ENCODE measurements at places on chromosomes 11 and 22. TPM values are rescaled to one million over a fixed set of nuclear protein-coding genes. Genes with fewer than 3 reads are reported as not detected.

Gene MIOX
- not detected for total RNA-seq

Gene MS4A15
- total RNA-seq, result not detected

DNA sequence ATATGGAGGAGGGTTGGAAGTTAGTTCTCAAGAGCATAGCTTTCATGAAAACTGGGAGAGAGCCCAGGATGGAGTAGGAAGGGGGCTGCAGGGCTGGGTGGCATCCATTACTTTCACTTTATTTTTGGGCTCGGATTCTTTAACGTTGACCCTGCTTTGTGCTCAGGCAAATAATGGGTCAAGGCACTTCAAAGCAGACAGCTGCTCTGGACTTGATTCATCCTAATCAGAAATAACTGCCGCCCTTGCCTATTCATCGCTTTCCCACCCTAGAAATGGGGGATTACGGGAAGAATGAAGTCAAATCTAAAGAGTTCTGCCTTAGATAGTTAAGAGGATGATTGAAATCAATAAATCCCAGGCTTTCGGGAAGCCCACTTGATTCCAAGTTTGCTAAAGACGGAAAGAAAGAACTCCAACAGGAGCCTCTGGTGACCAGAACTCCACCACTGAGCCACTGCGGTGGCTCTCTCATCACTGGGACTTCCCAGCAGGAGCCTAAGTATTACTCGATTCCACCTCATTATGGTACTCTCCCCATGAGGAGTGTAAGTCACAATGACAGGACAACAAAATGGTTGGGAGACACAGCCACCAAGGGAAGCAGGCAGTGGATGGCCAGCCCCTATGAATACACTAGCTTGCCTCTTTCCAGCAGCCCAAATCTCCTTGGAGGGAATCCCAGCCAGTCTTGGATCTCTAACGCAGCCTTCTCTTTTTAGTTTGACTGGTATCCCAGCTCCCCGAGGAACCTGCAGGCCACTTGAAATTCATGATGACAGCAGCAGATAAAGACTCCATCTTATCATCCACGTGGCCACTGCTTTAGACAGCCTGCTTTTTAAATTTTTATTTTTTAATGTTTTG lies 815.5 kb downstream of the NTM start:
- no peak for DNase-seq

- no peak for DNase-seq
Observed at GRCh38 chr11:116300232-116300631, 472.6 kb downstream of the BUD13 start.

DNA sequence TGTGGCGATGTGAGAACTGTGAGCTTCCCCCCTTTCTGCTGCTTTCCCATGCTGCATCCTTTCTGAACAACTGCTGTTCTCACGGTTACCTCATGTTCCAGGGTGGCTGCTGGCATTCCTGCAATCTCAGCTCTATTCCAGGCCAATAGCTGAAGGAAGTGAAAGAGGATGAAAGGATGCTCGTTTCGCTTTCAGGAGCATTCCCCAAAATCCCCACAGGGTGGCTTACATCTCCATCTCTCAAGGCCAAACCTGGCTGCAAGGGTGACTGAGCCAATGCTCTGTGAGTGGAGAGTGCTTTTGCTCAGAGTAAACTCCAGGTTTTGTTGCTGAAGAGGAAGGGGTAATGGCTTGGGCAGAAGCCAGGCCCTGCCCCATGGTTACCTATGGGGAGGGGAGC lies 848.2 kb downstream of the BRD1 start:
- no peak for DNase-seq

GRCh38 chr11:105202844-105203548 lies 63.4 kb upstream of the CARD18 start:
- no peak for DNase-seq
